ENCODE measurements at places on chromosomes 1 and 21.

- no peak for DNase-seq
Measured at GRCh38 chr1:24989082-24989481, 59.0 kb upstream of the RUNX3 start.

DNA sequence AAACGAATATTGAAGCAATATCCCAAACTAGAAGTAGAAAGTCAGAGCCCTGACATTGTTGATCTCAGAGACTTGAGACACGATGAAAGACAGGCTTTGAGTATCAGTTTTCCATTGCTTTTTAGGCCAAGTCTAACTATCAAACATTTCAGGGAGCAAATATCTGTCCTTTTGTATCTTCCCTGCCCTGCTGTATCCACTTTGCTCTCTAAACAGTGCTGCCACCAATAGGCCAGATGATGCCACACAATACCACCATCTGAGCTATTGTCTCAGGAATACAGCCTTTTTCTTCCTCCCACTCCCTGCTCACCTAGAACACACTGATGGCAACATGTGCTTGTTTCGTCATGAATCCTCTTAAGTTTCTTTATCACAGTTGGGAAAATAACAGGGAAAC lies 62.6 kb upstream of the SPAG17 start:
- no peak for DNase-seq

DNA sequence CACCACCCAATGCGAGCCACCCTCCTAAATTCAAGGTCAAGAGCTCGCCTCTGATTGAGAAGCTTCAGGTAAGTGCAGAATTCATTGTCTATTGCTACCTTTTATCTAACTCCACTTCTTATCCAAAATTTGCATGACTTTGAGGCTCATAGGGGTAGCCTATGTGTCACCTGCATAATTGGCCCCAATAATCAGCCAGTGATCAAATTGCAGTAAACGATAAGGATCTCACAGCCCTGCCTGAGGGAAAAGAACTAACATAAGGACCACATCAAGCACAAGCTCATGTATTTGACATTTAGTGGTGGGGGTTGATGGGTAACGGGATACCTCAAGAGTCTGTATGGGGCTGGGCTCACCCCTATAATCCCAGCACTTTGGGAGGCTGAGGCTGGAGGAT lies 31.7 kb upstream of the MPZL1 start:
- no peak for DNase-seq

DNA sequence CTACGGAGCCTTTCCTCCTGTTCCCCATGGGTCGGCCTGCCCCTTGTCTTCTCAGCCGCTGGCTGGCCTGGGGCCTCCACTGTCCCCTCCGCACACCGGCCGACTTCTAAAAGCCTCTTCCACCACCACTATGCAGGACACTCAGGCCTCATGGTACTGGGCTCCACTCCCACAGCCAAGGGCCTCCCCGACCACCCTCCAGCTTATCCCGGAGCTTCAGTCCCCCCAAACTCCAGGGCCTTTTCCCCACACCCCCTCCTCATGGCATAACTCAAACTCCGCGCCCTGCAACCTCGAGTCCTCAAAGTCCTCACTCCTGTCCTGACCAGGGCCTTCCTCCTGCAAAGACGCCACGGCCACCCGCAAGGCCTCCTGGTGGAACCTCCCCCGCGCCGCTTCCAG lies 2.0 kb downstream of the LRRC41 start:
- DNase-seq, result no peak

DNA sequence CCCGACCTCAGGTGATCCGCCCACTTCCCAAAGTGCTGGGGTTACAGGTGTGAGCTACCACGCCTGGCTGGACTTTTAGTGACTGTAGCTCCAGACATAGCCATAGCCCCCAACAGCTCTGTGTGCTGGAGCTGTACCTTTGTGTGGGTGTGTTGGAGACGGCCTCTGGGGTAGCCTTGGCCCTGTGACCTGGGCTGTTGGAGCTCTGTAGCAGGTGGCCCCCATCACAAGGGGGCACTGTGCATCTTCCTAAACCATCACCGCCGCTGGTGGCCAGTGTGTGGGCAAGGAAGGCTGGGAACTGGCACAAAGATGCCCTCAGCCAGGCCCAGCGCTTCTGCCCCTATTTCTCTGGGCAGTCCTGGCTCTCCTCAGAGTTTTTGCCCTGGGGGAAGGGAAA lies 38.4 kb upstream of the FOXO6 start:
- DNase-seq, result no peak

DNA sequence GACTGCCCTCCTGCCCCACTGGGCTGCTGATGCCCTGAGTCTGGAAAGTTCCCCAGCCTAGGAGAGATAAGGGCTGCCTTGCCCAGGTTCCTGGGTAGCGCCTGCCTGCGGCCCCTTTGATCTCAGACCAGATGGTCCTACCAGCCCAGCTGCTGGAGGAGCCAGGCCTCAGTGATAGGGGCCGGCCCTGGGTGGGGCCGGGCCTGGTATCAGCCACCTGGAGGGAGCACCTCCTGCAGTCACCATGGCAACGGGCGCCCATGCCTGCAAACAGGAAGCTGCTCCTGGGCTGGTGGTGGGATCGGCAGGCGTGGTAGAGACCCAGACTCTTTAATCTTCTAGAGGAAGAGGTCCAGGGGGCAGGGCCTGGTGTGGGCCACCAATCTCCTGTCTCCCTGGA lies 119.7 kb upstream of the WNT4 start:
- DNase-seq, result no peak

DNA sequence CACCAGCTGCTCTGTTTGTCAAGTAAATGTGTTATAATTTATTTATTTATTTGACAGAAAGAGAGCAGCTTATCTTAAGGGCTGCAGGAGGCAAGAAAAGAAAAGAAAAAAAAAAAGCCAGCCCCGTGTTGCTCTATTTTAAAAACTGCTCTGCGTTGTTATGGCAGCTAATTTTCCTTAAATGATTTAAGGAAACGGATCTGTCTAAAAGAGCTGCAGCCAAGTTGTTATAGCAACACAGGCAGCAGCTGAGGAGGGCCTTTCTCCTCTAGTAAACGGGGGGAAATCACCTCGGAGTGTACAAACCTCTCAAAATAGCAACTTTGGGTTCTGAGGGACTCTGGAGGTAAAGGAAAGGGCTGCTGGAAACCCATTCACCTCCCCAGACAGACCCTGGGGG lies 149.2 kb downstream of the BEND5 start:
- no peak for DNase-seq

DNA sequence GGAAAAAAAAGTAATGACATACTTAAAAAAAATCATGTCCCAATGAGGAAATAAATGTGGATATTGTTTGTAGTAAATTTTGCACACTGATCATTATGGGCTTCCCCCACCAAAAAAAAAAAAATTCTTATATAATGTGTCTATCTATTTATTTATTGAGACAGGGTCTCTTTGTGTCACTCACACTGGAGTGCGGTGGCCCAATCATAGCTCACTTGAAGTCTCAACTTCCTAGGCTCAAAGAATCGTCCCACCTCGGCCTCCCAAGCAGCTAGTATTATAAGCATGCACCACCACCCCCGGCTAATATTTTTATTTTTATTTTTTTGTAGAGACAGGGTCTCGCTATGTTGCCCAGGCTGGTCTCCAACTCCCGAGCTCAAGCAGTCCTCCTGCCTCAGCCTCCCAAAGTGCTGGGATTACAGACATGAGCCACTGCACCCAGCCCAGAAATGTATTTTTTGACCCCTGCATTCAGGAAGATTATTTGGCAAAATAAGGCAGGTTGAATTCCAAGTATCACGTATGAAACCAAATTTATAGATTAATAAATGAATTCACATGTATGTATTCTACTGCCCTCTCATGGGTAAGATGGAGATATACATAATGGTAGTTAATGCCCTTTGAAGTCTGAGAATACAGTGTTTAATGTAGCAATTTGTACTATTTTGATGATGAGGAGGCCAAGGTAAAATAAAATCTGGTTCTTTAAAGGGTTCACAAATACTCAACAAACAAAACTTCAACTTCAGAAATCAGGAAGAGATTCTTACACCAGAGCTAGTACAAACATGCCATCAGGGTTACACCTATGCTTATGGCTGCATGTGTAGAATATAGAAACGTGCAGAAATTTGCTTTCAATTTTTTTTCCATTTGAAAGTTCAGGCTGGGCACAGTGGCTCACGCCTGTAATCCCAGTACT lies 1.4 kb upstream of the DENND2C start:
- DNase-seq, result no peak

- DNase-seq, result no peak
Measured at GRCh38 chr1:21322681-21323016, 32.4 kb upstream of the ECE1 start.

- no peak for DNase-seq
Measured at GRCh38 chr1:108877348-108878159, 769 bp downstream of the GPSM2 start.

GRCh38 chr1:204480515-204480914 lies 14.1 kb downstream of the PIK3C2B start:
- no peak for DNase-seq

DNA sequence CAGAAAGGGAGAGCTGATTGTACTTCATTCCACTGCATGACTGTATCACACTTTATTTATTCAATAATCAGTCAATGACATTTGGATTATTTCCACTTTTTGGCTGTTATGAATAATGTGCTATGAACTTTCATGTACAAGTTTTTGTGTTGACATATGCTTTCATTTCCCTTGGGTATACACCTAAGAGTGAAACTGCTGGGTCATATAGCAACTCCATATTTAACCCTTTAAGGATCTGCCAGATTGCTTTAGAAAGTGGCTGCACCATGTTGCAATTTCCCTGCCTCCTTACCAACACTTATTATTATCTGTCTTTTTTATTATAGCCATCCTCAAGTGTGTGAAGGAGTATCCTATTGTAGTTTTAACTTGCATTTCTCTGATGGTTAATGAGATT lies 108.8 kb upstream of the KCNK1 start:
- no peak for DNase-seq

DNA sequence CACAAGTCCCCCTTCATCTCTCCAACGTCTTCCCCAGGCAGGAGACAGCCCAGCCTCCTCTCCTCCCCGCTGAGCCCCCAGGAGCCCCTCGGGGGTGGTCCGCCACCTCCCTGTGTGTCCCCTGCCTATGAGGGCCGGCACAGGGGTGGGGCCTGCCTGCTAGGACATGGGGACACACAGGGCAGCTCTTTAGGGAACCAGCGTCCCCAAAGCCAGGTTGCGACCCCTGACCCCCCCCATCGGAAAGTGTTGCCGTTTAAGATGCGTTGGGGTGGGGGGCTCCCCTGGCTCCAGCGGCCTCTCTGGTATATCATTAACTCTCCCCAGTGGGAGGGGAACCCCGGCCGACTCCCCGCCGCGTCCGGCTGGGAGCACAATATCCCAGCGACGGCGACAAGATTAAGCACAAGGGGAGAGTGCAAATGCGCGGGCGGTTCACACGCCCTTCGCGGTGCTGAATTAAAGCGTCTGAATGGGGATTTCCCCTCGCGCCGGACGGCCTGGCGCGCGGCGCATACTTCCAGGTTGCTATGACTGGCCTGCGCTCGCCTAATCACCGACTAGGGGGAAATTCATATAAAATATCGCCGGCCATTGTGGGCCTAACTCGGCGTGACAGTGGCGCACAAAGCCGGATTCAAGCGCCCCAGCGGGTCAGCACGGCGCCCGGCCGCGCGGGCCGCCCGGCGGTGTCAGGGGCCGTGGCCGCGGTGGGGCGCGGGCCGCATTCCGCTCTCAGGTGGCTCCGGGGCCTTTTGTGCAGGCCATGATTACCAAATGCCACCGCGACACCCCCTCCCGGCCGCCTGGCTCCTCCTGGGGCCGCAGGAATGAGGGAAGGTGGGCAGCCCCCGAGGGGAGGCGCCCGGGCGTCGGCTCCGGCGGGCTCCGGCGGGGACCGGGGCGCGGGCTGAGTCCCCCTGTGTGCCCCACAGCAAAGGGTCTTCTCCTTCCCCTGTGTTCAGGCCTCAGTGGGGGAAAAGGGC lies 30.9 kb downstream of the WNT3A start:
- no peak for DNase-seq

DNA sequence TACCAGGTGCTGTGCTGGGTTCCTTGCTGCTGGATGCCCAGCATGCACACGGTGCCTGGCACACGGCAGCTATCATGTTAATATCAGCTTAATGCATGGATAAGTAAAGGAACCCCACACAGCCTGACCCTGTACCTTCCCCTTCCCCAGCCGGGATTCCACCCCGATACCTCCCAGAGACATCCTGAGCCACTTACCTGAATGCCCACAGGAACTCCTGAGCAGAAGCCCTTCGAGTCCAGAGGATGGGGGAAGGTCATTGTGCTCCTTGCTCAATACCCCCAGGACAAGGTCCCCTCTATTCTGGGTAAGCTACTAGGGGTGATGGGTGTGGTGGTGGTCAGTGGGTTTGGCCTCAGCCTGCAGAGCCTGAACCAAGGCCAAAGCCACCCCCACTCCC lies 1.4 kb downstream of the FAM131C start:
- no peak for DNase-seq

DNA sequence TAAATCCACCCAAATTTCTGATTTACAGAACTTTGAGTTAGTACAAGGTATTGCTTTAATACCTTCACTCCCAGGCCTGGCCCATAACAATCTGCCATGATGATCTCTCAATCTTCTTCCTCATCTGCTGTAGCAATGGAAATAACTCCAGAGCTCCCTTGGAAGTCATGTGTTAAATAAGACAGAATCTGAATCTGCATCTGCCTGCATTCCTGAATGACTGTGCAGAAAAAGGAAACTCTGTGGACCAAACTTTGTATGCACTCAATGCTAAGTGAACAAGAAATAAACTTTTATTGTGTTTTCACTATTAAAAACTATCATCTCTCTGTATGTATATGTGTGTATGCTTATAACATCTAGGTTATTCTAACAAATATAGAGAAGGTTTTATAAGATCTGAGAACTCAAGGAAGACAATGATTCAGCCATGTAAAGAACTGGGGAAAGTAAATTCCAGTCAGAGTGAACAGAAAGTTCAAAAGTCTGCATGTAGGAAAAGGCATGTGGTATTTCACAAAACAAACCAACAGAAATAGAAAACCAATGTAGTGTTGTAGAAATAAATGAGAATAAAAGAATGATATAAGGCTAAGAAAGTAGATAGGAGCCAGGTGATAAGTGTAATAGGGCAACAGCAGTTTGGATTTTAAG lies 390.2 kb downstream of the USH2A start:
- no peak for DNase-seq

- DNase-seq, result no peak
Measured at GRCh38 chr21:34808569-34809204, 139.9 kb downstream of the CLIC6 start.

- no peak for DNase-seq
Measured at GRCh38 chr1:76961181-76961819, 94.0 kb downstream of the ST6GALNAC5 start.

GRCh38 chr21:29667651-29668050 lies 272.1 kb downstream of the GRIK1 start:
- DNase-seq, result no peak

- DNase-seq, result no peak
Measured at GRCh38 chr1:84853741-84854721, 39.0 kb downstream of the LPAR3 start.

DNA sequence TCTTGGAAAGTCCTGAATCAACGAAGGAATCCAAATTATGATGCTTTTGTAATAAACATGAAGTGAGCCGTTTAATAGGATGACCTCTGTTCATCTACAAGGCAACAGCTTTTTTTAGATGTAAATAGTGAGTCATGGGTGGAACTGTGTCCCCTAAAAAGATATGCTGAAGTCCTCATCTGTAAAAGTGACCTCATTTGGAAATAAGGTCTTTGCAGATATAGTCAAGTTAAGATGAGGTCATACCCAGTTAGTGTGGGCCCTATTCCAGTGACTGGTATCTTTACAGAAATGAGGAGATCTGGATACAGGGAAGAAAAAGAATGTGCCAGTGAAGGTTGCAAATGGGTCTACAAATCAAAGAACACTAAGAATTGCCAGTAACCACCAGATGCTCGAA lies 1287.3 kb upstream of the ADGRL4 start:
- DNase-seq, result no peak

- DNase-seq, result no peak
Measured at GRCh38 chr1:206828765-206829164, 36.7 kb upstream of the IL20 start.

GRCh38 chr1:234987415-234988154 lies 141.1 kb downstream of the TOMM20 start:
- DNase-seq, result no peak

All from stimulated activated CD4-positive, alpha-beta T cell treated with anti-CD3 and anti-CD28 coated beads, TNF-alpha, amount 100 ng/mL, for 4 hours (primary cell).